Activated gamma-delta T cell treated with anti-CD3 and anti-CD28 coated beads, Interleukin-2, amount 50 U/mL, for 16 hours (primary cell): ENCODE measurements at places on chromosomes 5 and 9.

GRCh38 chr9:121399883-121400607 is 30.0 kb upstream of the STOM start:
- DNase-seq: no peak

DNA sequence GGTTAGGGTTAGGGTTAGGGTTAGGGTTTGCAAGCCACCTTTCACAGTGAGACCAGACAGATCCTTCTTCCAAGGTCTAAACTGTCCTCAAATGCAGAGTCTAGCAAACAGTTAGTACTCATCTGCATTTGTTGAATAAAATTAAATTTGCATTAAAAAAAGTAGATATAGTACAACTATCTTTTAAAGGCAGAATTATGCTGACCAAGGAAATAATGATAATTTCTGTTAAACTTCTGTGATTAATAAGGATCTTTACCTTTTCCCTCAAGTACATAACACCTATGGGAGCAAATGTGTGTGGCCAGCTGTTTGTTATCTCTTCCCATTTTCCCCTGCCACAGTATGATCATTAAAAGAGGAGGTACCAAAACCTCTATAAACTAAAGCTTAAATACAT is 19.8 kb downstream of the PUM3 start:
- no peak for DNase-seq

- DNase-seq: no peak
These were observed 33.5 kb downstream of the FAF2 start for GRCh38 chr5:176481711-176482110.

GRCh38 chr9:134885001-134885678 is 4.5 kb downstream of the FCN2 start:
- no peak for DNase-seq
